ENCODE measurements at places on chromosomes 16 and 17.
A peak's percentile ranks its signal among the peaks of the same experiment; 100 is the strongest.

DNA sequence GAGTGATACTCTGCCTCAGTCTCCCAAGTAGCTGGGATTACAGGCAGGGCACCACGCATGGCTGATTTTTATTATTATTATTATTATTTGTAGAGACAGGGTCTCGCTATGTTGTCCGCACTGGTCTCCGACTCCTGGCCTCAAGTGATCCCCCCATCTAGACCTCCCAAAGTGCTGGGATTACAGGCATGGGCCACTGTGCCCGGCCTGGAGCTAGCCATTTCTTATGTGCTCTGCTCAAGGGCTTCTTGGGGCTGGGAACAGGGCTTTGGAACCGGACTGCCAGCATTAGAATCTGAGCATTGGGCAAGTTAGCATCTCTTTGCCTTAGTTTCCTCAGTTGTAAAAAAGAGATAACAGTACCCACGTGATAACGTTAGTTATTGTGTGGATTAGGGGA lies 111.3 kb downstream of the C16orf78 start:
- DNase-seq, result no peak

DNA sequence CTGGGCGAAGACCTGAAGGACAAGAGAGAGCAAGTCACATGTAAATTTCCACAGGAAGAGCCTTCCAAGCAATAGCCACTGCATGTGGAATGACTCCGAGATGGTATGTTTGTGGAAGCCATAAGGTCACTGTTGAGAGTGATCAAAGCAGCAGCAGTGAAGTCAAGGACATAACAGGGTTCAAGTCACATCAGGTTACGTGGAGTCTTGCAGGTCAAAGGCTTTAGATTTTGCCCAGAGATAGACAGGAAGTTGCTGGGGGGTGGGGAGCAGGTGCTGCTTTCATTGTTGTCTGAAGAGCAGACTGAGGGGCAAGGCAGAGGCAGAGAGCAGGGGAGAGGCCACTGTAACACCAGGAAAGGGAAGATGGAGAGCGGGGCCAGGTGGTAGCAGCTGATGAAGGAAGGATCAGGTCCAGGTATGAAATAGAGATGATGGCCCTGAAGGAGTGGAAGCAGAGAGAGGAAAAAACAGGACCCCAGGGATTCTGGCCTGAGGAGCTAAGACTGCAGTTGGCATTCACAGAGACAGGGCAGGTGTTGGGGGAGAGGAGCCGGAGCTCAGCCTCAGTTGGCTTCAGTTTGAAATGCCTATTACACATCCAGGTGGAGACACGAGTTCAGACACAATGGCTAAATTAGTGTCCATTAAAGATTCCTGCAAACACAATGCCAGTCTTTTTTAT lies 129.3 kb upstream of the AXIN2 start:
- no peak for DNase-seq

GRCh38 chr16:87044032-87044382 lies 273.2 kb downstream of the C16orf95 start:
- no peak for DNase-seq

GRCh38 chr16:22098405-22099255 lies 6.3 kb downstream of the VWA3A start:
- peak; percentile 51 for DNase-seq
